ENCODE measurements at places on chromosomes 11 and 22.
A peak's percentile ranks its signal among the peaks of the same experiment; 100 is the strongest.

- no peak for DNase-seq
These were observed 480.8 kb upstream of the CCDC90B start for GRCh38 chr11:83766932-83767331.

GRCh38 chr11:93089474-93090102, 108.2 kb downstream of the SLC36A4 start:
- no peak for DNase-seq

- no peak for DNase-seq
These were observed 1.4 kb upstream of the TP53I11 start for GRCh38 chr11:44952082-44952481.

GRCh38 chr11:117390743-117391142, 63.1 kb downstream of the CEP164 start:
- DNase-seq, result no peak

- no peak for DNase-seq
These were observed 3.3 kb downstream of the SGSM1 start for GRCh38 chr22:24809331-24809730.

- DNase-seq, result no peak
These were observed 45.6 kb upstream of the POLD3 start for GRCh38 chr11:74546752-74547151.

DNA sequence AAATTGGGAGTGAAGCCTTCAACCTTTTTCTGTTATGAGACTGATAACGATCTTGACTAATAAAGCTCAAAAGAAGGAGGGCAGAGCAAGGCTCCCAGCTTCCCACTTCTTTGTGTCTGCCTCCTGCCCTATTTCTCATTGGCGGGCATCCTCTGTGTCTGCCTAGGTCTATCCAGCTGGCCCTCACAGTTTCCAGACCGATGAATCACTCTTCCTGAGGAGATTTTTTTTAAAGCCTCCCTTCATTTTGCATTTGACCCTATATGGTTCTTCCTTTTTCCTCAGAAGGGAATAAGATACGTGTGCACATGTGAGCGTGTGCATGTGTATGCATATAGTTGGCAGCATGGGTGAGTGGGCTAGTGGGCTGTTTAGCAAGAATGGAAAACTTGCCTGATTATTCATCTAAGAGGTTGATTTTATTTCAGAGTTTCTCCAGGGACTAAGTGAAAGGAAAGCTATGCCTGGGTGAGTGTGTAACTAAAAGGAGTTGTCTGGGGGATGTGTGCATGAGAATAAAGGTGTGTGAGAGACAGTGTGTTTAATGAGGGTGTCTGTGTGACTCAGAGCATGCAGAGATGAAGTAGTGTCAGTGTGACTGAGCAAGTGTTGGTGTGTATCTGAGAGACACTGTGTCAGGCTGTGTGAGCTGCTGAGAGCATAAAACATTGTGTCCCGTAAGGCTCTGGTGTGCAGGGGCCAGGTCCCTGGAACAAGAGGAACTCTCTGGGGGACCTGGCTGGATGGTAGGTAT, 12.2 kb downstream of the PHLDB1 start:
- DNase-seq, result no peak

DNA sequence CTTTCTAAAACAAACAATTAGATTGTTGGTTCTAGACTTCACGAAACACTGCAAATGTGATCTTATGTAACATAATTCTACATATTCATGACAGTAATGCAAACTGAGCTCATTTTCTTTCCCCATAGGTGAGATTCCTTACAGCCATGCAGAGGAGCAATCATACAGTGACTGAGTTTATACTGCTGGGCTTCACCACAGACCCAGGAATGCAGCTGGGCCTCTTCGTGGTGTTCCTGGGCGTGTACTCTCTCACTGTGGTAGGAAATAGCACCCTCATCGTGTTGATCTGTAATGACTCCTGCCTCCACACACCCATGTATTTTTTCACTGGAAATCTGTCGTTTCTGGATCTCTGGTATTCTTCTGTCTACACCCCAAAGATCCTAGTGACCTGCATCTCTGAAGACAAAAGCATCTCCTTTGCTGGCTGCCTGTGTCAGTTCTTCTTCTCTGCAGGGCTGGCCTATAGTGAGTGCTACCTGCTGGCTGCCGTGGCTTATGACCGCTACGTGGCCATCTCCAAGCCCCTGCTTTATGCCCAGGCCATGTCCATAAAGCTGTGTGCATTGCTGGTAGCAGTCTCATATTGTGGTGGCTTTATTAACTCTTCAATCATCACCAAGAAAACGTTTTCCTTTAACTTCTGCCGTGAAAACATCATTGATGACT, 1.5 kb downstream of the OR9G1 start:
- DNase-seq, result no peak

GRCh38 chr11:71488681-71489270, 35.8 kb downstream of the NADSYN1 start:
- DNase-seq, result no peak

DNA sequence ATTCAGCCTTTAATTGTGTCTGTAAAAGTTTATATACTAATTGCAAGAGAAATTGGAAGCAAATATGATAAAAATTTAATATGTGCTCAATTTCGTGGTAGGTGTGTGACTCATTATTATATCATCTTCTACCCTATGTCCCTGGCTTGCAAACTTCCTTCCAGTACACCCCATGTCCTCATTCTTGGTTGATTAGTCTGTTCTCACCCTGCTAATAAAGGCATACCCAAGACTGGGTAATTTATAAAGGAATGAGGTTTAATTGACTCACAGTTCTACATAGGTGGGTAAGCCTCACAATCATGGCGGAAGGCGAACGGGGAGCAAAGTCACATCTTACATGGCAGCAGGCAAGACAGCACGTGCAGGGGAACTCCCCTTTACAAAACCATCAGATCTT, 11.9 kb downstream of the MRGPRX3 start:
- DNase-seq, result no peak

DNA sequence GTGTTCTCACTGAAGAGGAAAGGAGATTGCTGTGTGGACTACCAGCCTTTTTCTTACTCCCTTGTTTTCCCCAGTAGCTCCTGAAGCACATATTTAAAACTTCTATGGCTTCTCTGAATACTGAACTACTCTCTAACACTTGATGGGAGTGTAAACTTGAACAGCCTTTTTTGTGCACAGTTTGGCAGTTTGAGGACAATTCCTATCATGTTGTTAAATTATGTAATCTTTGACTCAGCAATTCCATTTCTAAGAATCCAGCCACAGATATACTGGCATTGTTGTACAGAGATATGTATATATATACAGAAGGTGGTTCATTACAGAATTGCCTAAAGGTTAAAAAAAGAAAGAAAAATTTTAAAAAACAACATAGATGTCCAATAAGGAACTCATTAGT, 47.1 kb upstream of the EED start:
- no peak for DNase-seq

- peak; percentile 54 for DNase-seq
These were observed 2.3 kb upstream of the RAD9A start for GRCh38 chr11:67389477-67389876.

- DNase-seq, result peak; percentile 7
These were observed 9.6 kb upstream of the HTATIP2 start for GRCh38 chr11:20353829-20354434.

DNA sequence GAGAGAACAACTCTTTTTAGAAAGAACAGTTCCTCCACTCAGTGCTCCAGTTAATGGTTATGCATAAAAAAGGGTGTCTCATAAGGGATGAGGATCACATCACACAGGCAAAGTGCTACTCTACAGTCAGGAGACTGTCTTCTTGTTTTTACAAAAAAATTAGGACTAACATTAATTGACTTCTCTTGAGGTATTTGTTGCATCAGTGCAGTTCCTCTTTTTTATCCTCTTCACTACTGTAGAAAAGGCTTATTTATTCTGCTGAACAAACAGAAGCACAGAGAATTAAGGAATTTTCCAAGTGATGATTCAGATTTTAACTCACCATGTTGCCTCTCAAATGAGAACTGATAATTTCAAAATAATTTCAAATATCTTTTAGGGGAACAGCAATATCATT, 1.9 kb downstream of the MMP8 start:
- no peak for DNase-seq

- no peak for DNase-seq
These were observed 226.9 kb downstream of the INSC start for GRCh38 chr11:15341587-15341986.

GRCh38 chr11:20671856-20672546, 2.6 kb downstream of the NELL1 start:
- no peak for DNase-seq

GRCh38 chr11:106152824-106153223, 75.4 kb downstream of the AASDHPPT start:
- no peak for DNase-seq

GRCh38 chr11:92286709-92287108, 62.1 kb downstream of the FAT3 start:
- no peak for DNase-seq

DNA sequence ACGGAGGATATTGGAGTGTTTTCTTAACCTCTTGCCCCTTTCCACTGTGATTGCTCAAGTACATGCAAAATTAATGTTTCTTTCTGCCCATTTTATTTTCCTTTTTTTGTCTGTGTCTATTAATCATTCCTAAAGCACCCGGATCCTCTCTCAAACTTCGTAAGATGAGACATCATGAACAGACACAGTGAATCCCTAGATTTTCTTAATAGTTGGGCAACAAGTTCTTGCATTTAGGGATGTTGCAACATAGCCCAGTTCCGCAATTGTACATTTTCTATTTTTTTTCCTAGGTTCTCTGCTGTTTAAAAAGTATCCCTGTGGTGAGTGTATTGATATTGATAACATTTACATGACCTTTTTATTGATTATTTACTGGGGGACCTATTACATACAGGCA, 2.9 kb downstream of the FAM111A start:
- DNase-seq, result no peak

DNA sequence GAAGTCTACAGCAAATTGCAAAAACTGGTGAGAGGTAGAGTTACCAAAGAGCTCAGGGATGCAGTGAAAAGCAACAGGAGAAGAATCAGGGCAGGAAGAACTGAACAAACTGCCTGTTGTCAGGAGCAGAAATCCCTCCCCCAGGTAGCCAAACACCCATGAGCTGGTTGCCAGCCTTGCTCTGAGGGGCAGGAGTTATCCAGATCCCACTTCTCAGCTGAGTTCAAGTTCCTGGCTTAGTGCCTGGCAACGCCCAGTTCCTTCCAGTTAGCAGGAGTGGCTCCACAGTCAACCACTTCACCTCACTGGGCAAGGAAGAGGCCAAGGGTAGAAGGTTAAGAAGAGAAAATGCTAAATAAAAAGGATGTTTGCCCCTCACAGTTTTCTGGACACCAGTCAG, 1.9 kb upstream of the MPZL2 start:
- DNase-seq, result no peak

DNA sequence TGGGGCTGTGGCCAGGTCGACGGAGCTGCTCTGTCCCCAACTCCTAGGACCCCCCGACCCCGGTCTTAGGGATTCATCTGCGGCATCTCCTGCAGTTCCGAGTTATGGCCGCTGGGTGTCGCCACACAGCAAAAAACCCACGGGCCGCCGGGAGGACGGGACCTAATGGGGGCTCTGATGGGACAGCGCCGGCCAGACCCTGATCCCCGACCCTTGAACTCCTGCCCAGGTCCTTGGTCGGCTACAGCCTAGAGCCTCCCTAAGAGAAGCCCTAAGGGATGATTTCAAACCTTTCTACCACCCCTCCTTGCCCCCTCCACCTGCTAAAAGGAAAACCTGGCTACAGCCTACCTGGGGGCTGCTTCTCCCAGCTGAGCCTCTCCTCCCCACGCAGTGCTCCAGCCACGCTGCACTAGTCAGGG, 30.8 kb upstream of the LRRC10B start:
- peak; percentile 44 for DNase-seq

- no peak for DNase-seq
These were observed 837.3 kb downstream of the TBC1D22A start for GRCh38 chr22:47599753-47600152.

GRCh38 chr22:39526736-39527171, 5.8 kb downstream of the RPS19BP1 start:
- DNase-seq, result no peak

DNA sequence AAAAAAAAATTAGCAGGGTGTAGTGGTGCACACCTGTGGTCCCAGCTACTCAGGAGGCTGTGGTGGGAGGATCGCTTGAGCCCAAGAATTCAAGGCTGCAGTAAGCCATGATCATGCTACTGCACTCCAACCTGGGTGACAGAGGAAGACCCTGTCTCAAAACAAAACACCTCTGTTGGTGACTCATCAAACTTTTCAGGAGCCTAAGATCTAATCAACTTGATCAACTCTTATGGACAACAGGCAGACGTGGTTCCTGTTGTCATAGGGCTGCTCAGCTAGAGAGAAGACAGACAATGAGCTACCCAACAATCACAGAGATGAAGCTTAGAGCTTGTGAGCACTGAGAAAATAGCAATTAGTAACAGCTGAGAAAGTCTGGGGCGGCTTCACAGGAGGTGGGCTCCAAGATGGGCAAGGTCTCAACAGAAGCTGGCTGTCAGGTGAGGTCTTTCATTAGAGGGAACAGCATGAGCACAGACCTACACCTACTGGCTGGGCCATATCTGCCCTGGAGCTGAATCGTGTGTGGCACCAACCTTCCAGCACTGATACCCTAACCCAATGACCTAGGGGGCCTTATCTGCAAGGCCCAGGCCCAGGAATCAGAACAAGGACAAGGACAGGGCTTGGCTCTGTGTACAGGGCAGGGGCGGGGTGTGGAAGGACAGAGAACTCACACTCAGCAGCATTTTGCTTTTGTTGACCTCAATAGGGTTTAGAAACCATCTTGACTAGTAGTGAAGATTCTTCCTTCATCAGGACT, 7.2 kb upstream of the UCP3 start:
- no peak for DNase-seq

DNA sequence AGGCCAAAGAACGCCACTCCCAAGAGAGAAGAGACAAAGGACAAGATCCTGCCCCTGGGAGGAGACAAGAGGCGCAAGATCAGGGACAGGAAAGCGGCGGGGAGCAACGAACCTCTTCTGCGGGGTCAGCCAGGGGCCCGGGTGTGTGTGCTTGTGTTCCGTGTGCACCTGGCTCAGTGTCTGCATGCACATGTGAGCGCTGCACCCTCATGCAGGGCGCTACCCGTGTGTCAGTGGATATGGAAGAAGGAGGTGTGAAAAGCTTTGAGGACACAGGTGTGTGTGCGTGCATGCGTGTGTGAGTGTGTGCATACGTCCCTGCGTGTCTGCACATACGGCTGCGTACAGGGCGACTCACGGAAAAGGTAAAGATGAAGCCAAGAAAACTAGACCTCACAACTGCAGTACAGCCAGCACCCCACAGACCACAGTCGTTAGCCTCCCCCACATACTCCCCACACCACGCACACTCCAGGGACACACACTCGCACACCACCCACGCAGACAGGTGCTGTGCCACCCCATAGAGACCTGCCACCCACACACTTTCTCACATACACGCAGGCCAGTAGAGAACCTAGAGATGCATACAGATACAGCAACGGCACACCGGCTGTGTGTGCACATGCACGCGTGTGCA, 11.0 kb upstream of the IGSF9B start:
- DNase-seq, result no peak

- no peak for DNase-seq
These were observed 11.8 kb downstream of the BCR start for GRCh38 chr22:23192133-23192532.

Measured in activated T-cell treated with anti-CD3 and anti-CD28 coated beads for 1 hour (primary cell).